ENCODE measurements at places on chromosomes 1 and 21. TPM values are rescaled to one million over a fixed set of nuclear protein-coding genes. Genes with fewer than 3 reads are reported as not detected.
A peak's percentile ranks its signal among the peaks of the same experiment; 100 is the strongest.

DNA sequence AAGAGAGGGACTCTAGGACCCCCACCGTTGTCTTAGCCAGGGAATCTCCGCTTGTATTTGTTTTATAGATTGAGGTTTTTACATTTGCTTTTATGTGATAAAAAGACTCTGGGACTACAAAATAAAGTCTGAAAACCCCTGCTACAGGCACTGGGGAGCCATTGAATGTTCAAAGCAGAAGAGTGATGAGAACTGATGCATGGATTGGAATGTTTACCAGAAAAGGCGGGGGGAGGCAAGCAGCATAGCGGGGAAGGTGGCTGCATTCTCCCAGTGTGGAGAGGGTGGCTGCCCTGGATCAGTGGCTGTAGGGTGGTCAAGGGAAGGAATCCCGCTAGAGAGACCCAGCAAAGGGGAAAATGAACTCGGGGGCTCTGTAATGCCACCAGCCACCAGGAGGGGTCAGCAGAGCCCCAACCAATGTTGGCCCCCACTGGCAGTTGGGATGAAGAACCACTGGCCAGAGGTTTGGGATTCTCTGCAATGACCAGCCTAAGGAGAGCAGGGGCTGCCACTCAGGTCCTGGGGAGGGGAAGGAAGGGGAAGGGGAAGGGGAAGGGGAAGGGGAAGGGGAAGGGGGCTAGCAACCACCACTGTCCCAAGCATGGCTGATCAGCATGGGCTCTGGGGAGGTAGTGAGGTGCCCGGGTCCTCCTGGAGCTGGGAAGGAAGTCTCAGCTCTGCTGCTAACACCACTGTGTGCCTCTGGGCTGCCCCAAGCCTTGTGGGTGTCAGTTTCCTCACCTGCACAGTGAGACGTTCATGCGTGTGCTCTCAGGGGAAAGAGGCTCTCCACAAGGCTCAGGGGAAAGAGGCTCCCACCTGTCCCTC is 19.2 kb upstream of the PEF1 start:
- H3K4me1 ChIP-seq, result peaks cover 14% of the 10 kb centered on the region
- no peak overlapping the region for H3K27ac ChIP-seq
- no peaks in the 10 kb centered on the region for H3K36me3 ChIP-seq
- no peak overlapping the region for H3K4me3 ChIP-seq
- peak; percentile 72 for DNase-seq

GRCh38 chr1:199123615-199124014 is 484.8 kb downstream of the PTPRC start:
- no peaks in the 10 kb centered on the region for H3K27me3 ChIP-seq
- peak overlapping the region; percentile 86 for H3K27ac ChIP-seq

DNA sequence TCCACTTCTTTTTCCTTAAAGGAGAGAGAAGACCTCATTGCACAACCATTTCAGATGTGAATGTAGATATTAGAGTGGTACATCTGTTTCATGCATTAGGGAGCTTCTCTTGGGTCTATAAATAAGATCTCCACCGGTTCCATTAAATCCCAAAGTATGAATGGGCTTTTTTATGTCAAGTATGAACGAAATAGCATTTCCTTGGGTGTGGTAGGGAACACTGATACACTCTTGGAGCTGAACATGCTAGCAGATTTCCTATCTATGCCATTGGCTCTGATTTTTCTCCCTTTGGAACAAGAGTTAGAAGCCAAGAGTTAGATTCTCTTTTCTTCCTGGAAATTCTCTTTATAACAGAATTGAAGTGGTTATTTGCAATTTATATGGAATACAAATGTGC is 245.6 kb upstream of the ADAMTS5 start:
- H3K4me3 ChIP-seq, result no peak overlapping the region
- no peak overlapping the region for H3K27ac ChIP-seq
- H3K27me3 ChIP-seq, result no peaks in the 10 kb centered on the region
- DNase-seq, result no peak

GRCh38 chr1:42168391-42168670 is 3.8 kb upstream of the GUCA2A start:
- no peaks in the 10 kb centered on the region for H3K27me3 ChIP-seq
- DNase-seq, result no peak
- H3K4me3 ChIP-seq, result no peak overlapping the region
- peak overlapping the region; percentile 81 for H3K27ac ChIP-seq

GRCh38 chr1:206114692-206115640 is 2.2 kb downstream of the AVPR1B start:
- no peak for DNase-seq
- peaks cover 5% of the 10 kb centered on the region for H3K36me3 ChIP-seq
- no peak overlapping the region for H3K27ac ChIP-seq
- H3K27me3 ChIP-seq, result peaks cover 15% of the 10 kb centered on the region

DNA sequence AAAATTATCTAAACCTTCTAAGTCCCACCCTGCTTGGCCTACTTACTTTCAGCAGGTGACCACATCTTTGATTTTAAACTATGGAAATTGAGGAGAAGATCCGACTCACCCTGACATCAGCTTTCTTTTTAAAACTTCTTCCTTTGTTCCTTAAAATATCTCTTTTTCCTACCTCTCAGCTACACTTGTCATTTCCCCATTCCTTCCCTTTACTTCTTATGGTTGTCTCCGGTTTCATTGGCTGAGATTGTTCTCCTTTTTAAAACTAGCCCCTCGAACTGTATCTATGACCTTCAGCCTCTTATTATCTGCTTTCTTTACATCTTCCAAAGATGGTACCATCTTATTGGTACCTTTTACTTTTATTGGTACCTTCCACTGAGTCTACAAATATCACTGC is 87.8 kb upstream of the NRIP1 start:
- H3K27ac ChIP-seq, result no peak overlapping the region
- H3K27me3 ChIP-seq, result no peaks in the 10 kb centered on the region
- no peaks in the 10 kb centered on the region for H3K4me1 ChIP-seq

GRCh38 chr1:19049798-19050197 is 93.3 kb upstream of the IFFO2 start:
- H3K4me3 ChIP-seq, result no peak overlapping the region
- no peaks in the 10 kb centered on the region for H3K36me3 ChIP-seq
- no peaks in the 10 kb centered on the region for H3K4me1 ChIP-seq
- H3K27me3 ChIP-seq, result no peaks in the 10 kb centered on the region
- no peak overlapping the region for H3K27ac ChIP-seq

GRCh38 chr21:38295997-38296764 is 39.4 kb downstream of the KCNJ15 start:
- peak; percentile 14 for DNase-seq
- H3K36me3 ChIP-seq, result no peaks in the 10 kb centered on the region
- H3K27me3 ChIP-seq, result no peaks in the 10 kb centered on the region
- no peak overlapping the region for H3K4me3 ChIP-seq
- peaks cover 22% of the 10 kb centered on the region for H3K4me1 ChIP-seq
- H3K27ac ChIP-seq, result no peak overlapping the region

DNA sequence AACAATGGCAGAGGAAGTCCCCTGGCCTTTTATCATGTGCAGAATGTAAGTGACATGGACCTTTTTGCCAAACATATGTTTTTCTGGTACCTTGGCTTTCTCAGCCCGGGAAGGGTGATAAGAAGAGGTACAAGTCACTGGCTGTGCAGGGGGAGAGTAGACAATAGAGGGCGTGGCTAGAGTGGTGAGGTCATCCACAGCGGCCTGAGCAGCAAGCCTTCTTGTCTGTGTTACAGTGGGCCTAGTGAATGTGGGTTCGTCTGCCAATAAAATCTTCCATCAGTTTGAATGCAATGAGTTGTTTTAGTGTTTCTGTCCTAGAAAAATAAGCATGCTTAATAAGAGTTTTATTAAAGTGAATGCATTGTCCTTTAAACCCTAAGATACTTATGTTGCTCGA is 59.0 kb upstream of the PGD start:
- H3K36me3 ChIP-seq, result no peaks in the 10 kb centered on the region
- H3K27me3 ChIP-seq, result no peaks in the 10 kb centered on the region
- H3K27ac ChIP-seq, result no peak overlapping the region
- 0 out of 2 replicates have a peak, but pooled peaks cover 3% of the 10 kb centered on the region for H3K4me1 ChIP-seq
- DNase-seq, result peak; percentile 45
- H3K4me3 ChIP-seq, result no peak overlapping the region

GRCh38 chr1:117592155-117592554 is 13.7 kb upstream of the TENT5C start:
- peaks cover 20% of the 10 kb centered on the region for H3K4me1 ChIP-seq
- no peaks in the 10 kb centered on the region for H3K36me3 ChIP-seq
- no peak overlapping the region for H3K4me3 ChIP-seq
- no peak overlapping the region for H3K27ac ChIP-seq
- no peak for DNase-seq

GRCh38 chr1:44049839-44050238 is 18.6 kb upstream of the SLC6A9 start:
- peak; percentile 96 for DNase-seq
- H3K4me3 ChIP-seq, result peak overlapping the region; percentile 51
- H3K27me3 ChIP-seq, result no peaks in the 10 kb centered on the region
- H3K4me1 ChIP-seq, result peaks cover 39% of the 10 kb centered on the region
- no peaks in the 10 kb centered on the region for H3K36me3 ChIP-seq
- peak overlapping the region; percentile 98 for H3K27ac ChIP-seq

DNA sequence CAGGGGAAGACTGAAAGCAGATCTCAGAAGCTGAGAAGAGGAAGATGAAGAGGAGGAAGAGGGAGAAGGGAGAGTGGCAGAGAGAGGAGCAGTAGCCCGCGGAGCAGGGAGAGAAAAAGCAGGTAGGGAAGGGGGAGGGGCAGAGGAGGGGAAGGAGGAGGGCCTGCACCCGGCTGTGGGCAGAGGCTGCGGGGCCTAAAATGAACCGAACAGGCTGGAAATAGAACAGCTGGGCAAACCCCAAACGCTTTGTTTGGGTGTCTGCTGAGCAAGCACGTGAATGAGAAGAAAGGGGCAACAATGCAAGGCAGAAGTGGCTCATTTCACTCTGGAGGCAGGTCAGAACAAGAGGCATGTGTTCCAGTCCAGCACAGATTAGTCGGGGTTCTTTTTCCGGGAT is 33.5 kb downstream of the KCNC4 start:
- no peak overlapping the region for H3K27ac ChIP-seq
- H3K4me1 ChIP-seq, result peaks cover 5% of the 10 kb centered on the region
- H3K27me3 ChIP-seq, result peaks cover 17% of the 10 kb centered on the region
- no peak for DNase-seq
- no peaks in the 10 kb centered on the region for H3K36me3 ChIP-seq

GRCh38 chr1:197982256-197982655 is 65.1 kb downstream of the LHX9 start:
- no peak overlapping the region for H3K27ac ChIP-seq
- no peaks in the 10 kb centered on the region for H3K36me3 ChIP-seq
- no peaks in the 10 kb centered on the region for H3K27me3 ChIP-seq
- no peaks in the 10 kb centered on the region for H3K4me1 ChIP-seq
- no peak overlapping the region for H3K4me3 ChIP-seq

DNA sequence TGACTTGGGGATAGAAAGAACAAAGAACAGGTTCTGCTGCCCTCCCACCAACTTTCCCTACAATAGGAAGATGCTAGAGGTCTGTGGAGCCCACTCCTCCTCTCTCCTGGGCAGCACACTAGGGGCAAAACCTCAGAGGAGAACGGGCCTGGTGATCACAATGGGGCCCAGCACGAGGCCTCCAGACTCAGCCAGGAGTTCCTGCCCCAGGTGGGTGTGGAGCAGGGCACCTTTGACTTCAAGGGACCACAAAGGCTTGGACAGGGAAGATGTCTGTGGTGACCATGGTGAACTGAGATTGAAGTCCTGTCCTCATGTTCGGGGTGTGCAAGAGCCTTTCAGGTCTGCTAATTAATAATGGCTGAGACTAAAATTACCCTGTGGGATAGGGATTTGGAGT is 88.8 kb downstream of the LAMC2 start:
- no peaks in the 10 kb centered on the region for H3K36me3 ChIP-seq
- no peaks in the 10 kb centered on the region for H3K27me3 ChIP-seq
- peaks cover 44% of the 10 kb centered on the region for H3K4me1 ChIP-seq
- H3K4me3 ChIP-seq, result no peak overlapping the region
- DNase-seq, result no peak
- H3K27ac ChIP-seq, result no peak overlapping the region

DNA sequence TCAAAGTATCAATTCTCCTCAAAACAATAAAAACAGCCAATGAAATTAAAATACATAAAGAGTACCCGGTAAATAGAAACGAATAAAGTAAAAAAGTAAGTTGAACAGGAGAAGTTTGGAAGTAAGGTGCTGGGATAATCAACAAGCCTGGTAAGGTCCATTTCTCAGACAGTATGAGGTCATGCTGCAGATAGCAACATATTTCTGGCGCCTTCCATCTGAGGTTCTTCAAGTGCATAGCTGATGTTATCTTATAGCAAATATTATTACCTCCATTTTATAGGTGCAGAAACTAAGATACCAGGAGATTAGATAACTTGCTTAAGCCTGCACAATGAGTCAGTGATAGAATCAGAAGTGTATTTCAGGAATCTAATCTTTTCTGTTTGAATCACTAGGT is 23.7 kb upstream of the CEP350 start:
- no peak for DNase-seq
- no peaks in the 10 kb centered on the region for H3K27me3 ChIP-seq
- peaks cover 11% of the 10 kb centered on the region for H3K4me1 ChIP-seq
- no peak overlapping the region for H3K4me3 ChIP-seq

GRCh38 chr1:235018161-235018560 is 110.5 kb downstream of the TOMM20 start:
- H3K27ac ChIP-seq, result peak overlapping the region; percentile 85
- peak; percentile 93 for DNase-seq
- H3K27me3 ChIP-seq, result no peaks in the 10 kb centered on the region
- no peak overlapping the region for H3K4me3 ChIP-seq
- peaks cover 19% of the 10 kb centered on the region for H3K4me1 ChIP-seq
- H3K36me3 ChIP-seq, result no peaks in the 10 kb centered on the region

DNA sequence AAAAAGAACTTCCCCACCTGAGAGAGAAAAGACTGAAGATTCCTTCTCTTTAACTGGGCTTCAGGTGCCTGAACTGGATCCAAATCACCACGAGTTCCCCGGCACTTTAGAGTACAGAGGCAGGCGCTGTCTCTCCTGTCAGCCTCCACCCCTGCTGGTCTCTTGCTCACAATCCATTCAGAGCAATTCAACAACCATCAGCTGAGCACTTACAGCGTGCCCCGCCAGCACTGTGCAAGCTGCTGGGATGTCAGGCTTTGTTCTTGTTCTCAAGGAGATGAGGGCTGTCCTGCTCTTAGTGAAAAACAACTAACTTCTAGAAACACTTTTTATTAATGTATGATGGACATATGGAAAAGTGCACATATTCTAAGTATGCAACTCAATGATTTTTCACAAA is 68.7 kb upstream of the VAMP3 start:
- no peak overlapping the region for H3K4me3 ChIP-seq
- no peaks in the 10 kb centered on the region for H3K36me3 ChIP-seq
- H3K27me3 ChIP-seq, result peaks cover 57% of the 10 kb centered on the region
- DNase-seq, result no peak

PLA2G4A gene
- total RNA-seq, result 1.3 TPM

CRNN gene
- total RNA-seq, result not detected

DIO1 gene
- total RNA-seq, result not detected

OR2T2 gene
- total RNA-seq, result not detected

SYPL2 gene
- not detected for total RNA-seq

LAX1 gene
- not detected for total RNA-seq

AGTRAP gene
- total RNA-seq, result 73.5 TPM

VAMP4 gene
- 7.2 TPM for total RNA-seq

MANEAL gene
- total RNA-seq, result 47.6 TPM

TRPM2 gene
- 50.0 TPM for total RNA-seq

RNF186 gene
- total RNA-seq, result 0.69 TPM
